Thymus (tissue), 14 donors: ENCODE measurements at places on chromosomes 1 and 21.

GRCh38 chr1:31661856-31662255 lies 17.2 kb upstream of the PEF1 start:
- DNase-seq, result no peak

GRCh38 chr1:67831850-67832513 lies 1.3 kb downstream of the GNG12 start:
- no peak for DNase-seq

GRCh38 chr1:1929102-1929638 lies 10.1 kb upstream of the TMEM52 start:
- DNase-seq, result no peak

- DNase-seq, result no peak
Measured at GRCh38 chr1:27015260-27015659, 2.6 kb upstream of the TENT5B start.

- no peak for DNase-seq
Measured at GRCh38 chr1:72547412-72547811, 265.1 kb upstream of the NEGR1 start.

GRCh38 chr1:21596174-21596573 lies 73.0 kb downstream of the RAP1GAP start:
- no peak for DNase-seq

DNA sequence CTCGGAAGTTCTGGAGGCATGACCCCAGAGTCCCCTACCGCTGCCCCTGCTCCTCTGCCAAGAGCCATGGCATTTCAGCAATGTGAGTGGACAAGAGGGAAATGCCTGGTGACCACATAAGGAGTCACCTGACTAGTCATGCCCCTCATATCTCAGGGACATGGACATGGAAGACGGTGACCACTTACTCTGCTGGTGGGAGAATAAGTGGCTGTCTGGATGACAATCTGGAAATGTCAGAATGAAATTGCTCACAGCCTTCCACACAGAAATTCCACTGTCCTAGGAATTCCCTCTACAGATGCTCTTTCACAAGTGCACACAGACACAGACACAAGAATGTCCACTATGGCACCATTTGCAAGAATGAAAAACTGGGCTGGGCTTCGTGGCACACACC lies 24.3 kb upstream of the PLEKHG5 start:
- no peak for DNase-seq

DNA sequence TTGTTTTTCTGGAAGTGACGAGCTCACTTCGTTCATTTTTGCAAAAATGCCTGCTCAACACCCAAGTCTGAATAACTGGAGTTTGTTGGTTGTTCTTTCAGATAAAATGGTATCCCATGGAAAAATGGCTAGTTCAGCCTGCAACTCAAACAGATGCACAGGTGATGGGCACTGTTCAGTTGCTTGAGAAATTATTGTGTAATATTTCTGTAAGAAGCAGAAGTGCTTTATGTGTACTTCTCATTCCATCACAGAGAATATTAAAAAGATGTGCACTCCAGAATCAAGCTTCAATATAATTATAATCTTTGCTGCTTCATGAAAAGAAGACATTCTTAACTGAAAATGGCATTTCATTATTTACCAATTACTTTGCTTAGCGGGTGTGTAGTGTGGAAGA lies 9.1 kb downstream of the SYT2 start:
- no peak for DNase-seq

- DNase-seq, result no peak
Measured at GRCh38 chr1:193031431-193031830, 27.7 kb downstream of the UCHL5 start.

DNA sequence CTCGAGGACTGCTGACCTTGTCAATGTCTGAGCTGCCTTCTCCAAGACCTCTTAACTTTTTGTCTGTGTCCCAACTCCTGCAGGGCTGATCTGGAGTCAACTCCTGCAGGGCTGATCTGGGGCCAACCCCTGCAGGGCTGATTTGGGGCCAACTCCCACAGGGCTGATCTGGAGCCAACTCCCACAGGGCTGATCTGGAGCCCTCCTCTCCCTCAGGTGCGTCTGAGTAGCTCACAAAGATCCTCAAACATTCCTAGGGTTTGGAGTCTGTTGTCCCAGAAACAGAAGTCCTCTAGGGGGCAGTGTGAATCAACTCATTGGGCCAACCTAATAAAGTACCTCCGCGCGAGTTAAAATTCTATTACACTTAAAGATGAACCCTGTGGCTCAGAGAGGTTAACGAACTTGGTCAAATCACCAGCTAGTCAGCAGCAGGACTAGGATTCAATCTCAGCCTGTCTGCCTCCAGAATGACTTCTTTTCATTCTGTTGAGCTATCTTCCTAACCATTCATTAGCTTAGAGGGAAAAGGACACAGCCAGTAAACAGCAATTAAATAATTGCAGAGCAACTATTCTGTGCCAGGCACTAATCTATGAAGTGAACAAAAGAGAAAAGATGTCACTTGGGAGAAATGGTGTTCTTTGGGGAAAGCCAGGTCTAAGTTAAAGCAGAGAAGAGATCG lies 17.2 kb upstream of the RLF start:
- peak; percentile 24 for DNase-seq

DNA sequence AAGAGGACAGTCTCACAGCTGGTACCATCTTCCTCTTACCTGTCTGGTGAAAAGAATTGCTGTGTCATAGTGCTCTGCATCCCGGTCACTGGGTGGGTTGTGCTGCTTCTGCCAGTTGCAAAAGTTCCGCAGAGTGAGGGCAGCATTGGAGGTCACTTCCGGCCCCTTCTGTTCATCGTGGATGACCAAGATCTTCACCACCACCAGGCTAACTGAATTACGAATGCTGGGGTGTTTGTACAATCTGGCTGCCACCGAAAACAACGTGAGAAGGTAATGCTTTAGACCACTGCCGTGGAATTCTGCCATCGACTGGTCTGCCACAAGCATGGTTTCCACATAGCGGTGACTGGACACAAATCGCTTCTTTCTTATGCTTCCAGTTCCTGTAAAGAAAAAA lies 2.9 kb downstream of the ADAMTS1 start:
- no peak for DNase-seq

DNA sequence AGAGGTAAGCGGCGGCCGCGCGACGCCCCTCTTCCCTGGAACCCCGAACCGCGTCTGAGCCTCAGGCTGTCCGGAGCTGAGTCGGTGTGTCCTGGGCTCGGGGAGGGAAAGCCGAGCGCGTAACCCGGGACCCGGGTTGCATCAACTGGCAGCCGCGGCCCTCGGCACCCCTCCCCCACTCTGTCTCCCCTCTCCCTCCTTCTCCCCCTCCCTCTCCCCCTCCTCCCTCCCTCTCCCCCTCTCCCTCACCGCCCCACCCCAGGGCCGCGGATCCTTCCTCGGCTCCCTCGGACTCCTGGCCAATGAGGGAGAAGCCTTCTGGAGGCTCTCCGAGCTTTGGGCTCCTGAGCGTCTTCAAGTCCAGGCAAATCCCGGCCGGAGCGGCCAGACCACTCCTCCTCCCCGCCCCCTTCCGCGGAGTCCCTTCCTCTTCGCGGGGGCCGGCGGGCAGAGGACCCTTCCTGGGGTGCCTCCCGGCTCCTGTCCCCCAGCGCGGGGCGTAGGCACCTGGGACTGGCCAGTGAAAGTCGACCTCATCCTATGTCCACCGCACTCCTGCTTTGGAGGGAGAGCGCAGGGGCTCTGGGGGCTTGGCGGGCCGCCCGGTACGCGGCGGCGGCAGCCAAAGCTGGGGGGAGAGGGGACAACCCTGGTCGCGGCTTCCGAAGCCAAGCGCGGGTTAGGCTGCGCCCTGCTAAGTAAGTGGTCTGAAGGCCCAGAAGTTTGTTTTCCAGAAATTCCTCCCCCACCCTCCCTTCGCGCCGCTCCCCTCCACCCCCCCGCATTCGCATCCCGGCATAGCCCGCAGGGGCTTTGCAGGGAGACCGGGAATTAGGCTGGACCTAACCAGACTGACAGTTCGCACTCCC lies 850 bp downstream of the SESN2 start:
- no peak for DNase-seq

DNA sequence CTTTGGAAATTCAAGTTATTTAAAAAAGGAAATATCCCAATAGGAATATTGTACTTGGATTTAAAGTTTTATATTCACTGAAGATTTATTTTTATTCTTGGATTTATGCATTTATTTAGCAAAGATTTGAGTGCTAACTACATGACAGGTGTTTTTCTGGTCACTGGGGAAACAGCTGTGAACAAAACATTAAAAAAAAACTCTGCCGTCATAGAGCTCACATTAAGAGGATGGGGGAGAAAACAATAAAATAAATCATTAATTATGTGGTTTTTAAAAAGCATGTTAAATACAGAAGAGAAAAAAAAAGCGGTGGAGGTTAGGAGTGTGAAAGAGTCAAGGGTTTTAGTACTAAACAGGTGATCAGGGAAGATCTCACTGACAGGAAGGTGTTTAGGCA lies 149.9 kb downstream of the GALNT2 start:
- no peak for DNase-seq

DNA sequence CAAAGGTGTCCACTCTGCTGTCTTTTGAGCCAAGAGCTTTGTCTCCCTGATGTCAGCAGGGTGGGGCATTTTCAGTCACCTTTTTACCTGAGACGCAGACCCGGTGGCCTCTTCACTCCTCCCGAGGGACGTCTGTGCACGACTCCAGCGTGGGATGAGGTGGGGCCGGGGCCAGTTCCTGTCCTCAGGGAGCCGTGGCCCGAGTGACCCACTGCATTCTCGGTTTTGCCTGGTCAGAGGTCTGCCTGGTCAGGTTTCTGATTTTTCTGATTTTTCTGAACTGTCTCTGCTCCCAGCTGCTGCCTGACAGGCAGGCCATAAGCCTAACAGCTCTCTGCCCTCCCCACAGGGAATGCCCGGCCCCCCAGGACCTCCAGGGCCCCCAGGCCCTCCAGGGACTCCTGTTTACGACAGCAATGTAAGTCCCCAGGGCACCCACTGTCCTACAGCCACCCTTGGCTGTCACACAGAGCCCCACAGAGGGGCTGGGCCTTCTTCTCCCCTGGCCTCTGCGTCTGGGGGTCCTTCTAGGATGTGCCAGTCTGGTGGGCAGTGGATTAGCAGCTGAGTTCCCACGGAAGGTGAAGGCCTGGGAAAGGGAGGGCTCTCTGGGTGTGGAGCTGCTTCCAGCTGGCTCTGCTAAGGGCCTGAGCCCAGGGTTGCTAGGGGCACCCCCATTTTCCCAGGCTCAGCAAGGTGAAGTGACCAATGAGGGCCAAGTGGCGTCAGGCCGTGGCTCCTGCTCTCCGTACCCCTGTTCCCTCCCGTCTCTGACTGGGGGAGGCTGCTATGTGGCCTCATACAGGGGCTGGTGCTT lies 45.9 kb downstream of the SLC19A1 start:
- DNase-seq, result no peak

DNA sequence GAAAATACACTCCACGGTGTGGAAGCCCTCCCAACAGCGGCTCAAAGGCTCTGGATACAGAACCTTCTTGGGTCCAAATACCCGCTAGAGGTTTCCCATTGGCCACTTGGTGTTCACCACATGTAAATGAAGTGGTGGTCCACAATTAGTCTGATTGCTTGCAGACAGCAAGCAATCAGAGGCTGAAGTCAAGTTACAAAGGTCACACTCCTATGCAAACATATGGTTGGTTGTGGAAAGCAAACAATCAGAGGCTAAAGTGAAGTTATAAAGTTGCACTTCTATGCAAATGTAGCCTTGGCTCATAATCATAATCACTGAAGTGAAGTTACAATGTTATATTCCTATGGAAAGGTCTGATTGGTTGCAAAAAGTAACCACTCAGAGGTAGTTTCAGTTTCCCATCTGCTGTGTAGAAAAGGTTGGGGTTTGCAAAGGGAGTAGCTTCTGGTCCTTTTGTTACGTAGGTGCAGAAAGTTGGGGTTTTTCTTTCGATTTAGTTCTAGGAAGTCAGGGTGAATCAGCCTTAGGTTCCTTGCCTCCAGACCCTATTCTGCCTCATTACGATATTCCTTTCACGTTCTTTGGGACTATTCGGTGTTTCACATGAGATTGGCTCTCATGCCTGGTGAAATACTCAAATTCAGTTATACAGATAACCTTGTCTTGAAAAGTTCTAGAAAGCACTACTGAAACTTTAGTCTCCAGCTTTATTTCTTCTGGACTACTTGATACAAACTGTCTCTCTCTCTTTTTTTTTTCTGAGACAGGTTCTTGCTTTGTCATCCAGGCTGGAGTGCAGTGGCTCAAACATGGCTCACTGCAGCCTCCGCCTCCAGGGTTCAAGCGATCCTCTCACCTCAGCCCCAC lies 36.7 kb upstream of the MTF2 start:
- DNase-seq, result no peak

DNA sequence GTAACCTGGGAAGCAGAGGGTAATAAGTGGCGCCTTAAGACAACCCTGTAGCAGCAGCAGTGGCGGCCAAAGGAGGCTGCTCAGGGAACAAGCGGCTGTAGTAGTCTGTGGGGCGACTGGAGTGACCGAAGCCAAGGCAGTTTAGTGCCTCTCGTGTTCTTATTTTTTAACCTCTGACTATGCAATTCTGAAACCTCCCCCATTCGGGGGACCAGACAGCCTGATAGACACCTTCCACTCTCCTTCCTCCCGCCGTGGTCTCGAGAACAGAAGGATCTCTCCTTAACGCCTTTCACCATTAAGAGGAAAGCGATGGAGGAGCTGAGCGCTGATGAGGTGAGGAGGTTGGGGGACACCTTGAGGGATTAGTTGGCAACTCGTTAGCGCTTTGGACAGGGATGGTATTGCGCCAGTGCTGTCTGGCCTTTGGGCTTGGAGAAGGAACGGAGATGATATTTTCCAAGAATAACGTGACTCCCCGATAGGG lies 644 bp downstream of the UBE4B start:
- no peak for DNase-seq

- DNase-seq, result no peak
Measured at GRCh38 chr1:230226007-230226800, 159.2 kb downstream of the GALNT2 start.

DNA sequence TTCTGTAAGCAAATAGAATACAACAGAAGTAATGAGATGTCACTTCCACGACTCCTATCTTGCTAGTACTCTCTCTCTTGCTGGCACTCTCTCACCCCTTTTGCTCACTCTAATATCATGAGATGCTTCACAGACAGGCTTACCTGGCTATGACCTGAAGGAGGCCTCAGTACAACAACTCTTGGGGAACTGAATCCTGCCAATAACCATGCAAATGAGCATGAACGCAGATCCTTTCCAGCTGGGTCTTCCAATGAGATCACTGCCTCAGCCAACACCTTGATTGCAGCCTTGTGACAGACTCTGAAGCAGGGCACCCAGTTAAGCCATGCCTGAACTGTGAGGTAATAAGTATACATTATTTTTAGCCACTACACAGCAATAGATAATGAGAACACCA lies 53.1 kb upstream of the ADAR start:
- no peak for DNase-seq

DNA sequence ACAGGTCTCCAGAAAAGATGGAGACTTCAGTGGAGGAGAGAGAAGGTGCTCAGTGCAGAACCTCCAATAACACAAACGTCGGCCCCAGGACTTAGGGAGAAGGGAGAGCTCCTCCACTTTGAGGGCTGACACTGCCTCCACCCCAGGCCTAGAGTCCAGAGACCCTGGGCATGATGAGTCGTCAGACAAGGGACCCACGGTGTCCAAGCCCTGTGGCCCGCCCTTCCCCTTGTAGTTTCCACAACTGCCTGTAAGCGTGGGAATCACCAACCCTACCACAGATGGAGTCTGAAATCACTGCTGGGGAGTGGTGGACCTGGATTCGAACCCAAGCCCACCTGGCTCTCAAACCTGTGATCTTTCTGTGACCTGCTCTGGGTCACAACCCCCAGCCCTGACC lies 281.1 kb downstream of the NPHP4 start:
- no peak for DNase-seq

- no peak for DNase-seq
Measured at GRCh38 chr1:37513795-37514349, 694 bp downstream of the MEAF6 start.
